ENCODE measurements at places on chromosomes 1 and 21. TPM values are rescaled to one million over a fixed set of nuclear protein-coding genes. Genes with fewer than 3 reads are reported as not detected.

DNA sequence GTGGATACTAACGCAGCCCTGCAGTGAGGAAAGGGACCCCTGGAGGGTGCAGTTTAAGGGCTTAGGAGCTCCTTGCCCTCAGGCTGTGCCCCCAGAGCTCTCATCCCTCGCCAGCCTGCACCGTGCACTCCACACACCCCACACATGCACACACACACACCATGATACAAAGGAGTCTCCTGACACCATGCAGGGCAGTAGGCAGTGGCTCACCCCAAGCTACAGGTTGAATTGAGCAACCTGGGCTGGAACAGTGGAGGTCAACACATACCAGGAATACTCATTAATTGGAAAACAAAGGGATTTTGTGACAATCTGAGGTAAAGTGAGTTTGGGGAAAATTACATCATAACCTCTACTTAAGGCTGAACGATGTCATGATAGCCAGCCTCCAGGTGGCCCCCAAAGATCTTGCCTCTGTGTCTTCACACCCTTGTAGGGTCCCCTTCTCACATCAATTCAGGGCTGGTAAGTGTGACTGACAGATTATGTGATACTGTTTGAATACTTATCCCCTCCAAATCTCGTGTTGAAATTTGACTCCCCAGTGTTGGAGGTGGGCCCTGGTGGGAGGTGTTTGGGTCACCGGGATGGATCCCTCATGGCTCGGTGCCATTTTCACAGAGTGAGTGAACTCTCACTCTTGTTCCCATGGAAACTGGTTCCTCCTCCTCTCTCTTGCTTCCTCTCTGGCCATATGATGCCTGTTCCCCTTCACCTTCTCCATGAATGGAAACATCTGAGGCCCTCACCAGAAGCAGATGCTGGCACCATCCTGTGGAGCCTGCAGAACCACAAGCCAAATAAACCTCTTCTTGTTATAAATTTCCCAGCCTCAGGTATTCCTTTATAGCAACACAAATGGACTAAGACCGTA lies 111.0 kb upstream of the RAB4A start:
- DNase-seq, result no peak

DNA sequence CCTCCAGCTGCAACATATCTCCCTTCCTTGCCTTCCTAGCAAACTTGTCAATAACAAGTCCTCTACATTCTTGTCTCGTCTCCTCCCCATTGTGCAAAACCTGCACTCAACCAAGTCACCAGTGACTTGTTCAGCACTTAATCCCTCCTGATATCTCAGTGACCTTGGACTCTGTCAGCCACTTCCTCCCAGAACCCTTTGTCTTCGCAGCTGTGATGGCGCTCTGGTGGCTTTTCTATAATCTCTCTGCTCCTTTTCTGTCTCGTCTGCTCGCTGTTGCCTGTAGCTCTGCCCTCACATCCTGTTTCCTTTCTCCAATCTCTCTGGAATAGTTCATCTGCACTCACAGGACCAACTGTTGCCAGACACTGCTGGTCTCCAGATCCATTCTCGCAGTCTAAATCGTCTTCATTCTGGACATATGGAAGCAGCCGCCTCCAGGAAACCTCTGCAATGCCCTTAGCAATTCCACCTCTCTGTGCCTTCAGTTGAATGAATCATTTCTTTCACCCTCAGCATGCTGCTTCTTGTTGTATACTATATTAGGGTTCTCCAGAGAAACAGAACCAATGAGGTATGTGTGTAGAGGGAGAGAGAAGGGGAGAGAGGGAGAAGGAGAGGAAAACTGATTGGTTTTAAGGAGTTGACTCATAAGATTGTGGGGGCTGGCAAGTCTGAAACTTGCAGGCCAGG lies 17.4 kb upstream of the IFNAR2 start:
- DNase-seq, result no peak

DNA sequence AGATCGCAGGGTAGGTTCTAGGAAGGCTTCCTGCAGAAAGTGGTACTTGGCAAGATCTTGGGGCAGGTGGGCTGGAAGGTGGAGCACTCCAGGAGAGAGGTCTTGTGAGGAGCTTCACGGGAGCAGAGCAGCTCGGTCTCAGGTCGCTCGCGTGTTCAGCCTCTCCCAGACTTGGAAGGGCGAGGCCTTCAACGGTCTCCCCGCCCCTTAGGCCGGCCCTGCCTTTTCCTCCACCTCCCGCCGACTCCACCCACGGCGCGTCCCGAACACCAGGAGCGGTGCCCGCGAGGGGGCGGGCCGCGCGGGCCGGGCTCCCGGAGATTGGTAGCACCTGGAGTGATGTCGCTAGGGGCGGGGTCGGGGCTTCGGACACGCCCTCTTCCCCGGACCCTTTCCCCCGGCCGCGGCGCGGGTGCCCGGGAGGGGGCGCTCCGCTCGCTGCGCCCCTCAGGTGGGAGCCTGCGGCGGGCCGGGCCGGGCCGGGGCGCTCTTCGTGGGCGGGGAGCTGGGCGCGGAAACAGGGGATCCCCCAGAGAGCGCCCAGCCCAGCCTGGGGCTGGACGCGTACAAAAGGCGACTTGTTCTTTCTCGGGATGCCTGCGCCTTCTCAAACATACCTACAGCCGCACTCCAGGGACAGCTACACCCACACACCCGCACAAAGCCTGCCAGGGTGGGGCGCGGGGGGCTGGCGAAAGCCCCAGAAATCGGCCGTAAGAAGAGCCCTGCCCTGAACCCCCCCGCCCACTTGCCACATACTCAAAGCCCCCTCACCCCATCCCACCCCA lies 35.5 kb downstream of the AHDC1 start:
- peak; percentile 97 for DNase-seq

- peak; percentile 33 for DNase-seq
Measured at GRCh38 chr21:30194701-30195299, 21.1 kb downstream of the CLDN8 start.

DNA sequence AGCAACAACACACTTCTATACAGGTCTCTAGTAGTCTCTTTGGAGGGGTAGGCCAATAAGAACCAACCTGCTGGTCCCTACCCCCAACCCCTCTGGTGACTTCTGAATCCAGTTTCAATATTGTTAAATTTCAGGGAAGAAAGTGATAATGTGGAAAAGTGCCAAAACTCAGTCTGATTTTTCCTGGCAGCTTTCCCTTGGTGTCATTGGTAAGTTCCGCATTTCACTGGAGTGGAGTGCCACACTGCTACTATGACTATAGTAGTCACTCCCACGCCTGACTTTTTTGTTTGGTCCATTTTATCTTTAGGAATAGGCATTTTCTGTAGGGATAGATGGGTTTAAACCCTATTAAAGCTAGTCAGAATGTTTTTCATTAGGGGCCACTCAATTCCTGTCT lies 5.7 kb upstream of the ARID1A start:
- no peak for DNase-seq

DNA sequence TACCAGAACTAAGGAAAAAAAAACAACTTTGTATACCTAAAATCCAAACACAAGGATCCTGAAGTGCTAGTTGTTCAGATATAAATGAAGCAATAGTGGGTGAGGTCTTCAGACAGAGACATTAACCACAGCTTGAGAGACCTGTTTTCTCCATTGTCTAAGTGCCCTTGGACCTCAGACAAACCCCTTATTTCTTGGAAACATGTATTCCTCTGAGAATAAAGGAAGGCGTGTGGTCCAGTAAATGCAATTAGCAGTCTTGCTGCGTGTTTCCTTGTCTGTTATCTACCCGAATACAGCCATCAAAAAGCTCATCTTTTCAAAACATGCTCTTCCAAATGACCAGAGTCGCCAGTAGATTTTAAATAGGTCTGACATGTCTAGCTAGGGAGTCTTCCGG lies 291.1 kb upstream of the NFIA start:
- DNase-seq, result no peak

Gene AGT
- not detected for total RNA-seq

Gene DAB1
- not detected for total RNA-seq

Measured in Caki2 (cell line).